LHCN-M2 (cell line): ENCODE measurements at places on chromosomes 1 and 21. TPM values are rescaled to one million over a fixed set of nuclear protein-coding genes. Genes with fewer than 3 reads are reported as not detected.

NMNAT2 gene
- 1.3 and 2.4 TPM in 2 replicates for total RNA-seq

NEK7 gene
- 66.8 and 73.0 TPM in 2 replicates for total RNA-seq

AUNIP gene
- 9.5 and 9.7 TPM in 2 replicates for total RNA-seq

HNRNPCL2 gene
- total RNA-seq: not detected in 2 replicates

UBE2G2 gene
- total RNA-seq: 54.5 and 55.5 TPM in 2 replicates

PGBD2 gene
- 4.7 and 6.3 TPM in 2 replicates for total RNA-seq

TP73 gene
- total RNA-seq: 2.4 and 2.6 TPM in 2 replicates

RIPK4 gene
- not detected in 2 replicates for total RNA-seq

WDR47 gene
- 22.0 and 25.3 TPM in 2 replicates for total RNA-seq

DDR2 gene
- total RNA-seq: 55.3 and 73.1 TPM in 2 replicates

CDK18 gene
- total RNA-seq: 0.34 and 0.71 TPM in 2 replicates

LTN1 gene
- total RNA-seq: 22.2 and 24.3 TPM in 2 replicates

OR2T33 gene
- total RNA-seq: not detected in 2 replicates

NBPF10 gene
- total RNA-seq: 1.2 and 1.3 TPM in 2 replicates

EPHA2 gene
- 60.1 and 73.1 TPM in 2 replicates for total RNA-seq

CFAP74 gene
- total RNA-seq: not detected in 2 replicates

ORC1 gene
- total RNA-seq: 15.6 and 18.2 TPM in 2 replicates
